ENCODE measurements at places on chromosomes 1 and 21.

- no peak for DNase-seq
These were observed 486 bp downstream of the HSPA13 start for GRCh38 chr21:14382486-14382834.

DNA sequence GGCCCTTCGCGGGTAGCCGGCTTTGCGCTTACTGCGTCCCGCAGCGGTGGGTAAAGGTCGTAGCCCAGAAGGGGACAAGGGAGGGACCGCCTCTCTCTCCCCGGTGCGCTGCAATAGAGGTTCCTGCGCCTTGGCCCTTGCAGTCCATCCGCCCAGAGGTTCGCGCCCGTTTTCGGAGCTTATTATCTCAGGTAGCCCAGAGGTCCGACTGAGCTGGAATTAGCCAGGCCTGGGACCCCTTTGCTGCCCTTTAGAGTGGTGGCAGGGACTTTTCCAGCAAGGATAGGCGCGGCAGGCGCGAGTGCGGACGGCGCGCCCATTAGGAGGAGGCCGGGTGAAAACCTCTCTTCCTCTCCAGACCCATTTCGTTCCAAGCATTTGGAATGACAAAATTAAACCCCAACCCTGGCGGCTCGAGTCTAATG is 5.0 kb downstream of the LHX4 start:
- peak; percentile 39 for DNase-seq

- DNase-seq, result no peak
These were observed 142.1 kb upstream of the BRINP3 start for GRCh38 chr1:190619724-190620123.

- DNase-seq, result no peak
These were observed 48.7 kb downstream of the TESK2 start for GRCh38 chr1:45442272-45442671.

- DNase-seq, result no peak
These were observed 4.1 kb upstream of the PCP4 start for GRCh38 chr21:39863111-39863510.

DNA sequence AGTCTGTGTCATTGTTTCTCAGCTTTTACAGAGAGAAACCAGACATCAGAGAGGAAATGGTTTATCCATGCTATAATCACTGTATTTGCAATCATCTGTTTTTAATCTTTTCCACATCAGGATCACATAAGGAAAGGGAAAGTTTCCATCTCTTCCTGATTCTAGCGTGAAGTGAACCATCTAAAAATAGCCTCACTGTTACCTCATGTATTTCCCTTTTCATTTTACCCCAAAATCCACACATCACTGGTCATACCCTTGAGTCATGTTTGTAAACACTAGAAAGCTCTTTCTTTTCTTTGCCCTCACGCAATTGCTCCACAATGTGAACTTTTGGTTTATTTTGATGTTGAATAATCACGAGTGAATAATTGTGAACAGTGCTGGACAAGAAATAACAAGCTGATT is 146.0 kb downstream of the PLA2G4A start:
- DNase-seq, result no peak

GRCh38 chr21:28604946-28605537 is 387.6 kb downstream of the LTN1 start:
- DNase-seq, result no peak
